ENCODE measurements at places on chromosomes 13 and 19. TPM values are rescaled to one million over a fixed set of nuclear protein-coding genes. Genes with fewer than 3 reads are reported as not detected.

GRCh38 chr19:11457115-11457514 is 21.7 kb downstream of the PRKCSH start:
- H3K27ac ChIP-seq: no peak overlapping the region
- no peak overlapping the region for H3K4me3 ChIP-seq
- H3K4me1 ChIP-seq: no peaks in the 10 kb centered on the region
- no peak for DNase-seq
- H3K36me3 ChIP-seq: no peaks in the 10 kb centered on the region

- DNase-seq: no peak
- H3K27me3 ChIP-seq: no peaks in the 10 kb centered on the region
- no peak overlapping the region for H3K4me3 ChIP-seq
- H3K27ac ChIP-seq: no peak overlapping the region
- H3K36me3 ChIP-seq: no peaks in the 10 kb centered on the region
Measured at GRCh38 chr13:99737481-99738245, 233.9 kb downstream of the ZIC5 start.

DNA sequence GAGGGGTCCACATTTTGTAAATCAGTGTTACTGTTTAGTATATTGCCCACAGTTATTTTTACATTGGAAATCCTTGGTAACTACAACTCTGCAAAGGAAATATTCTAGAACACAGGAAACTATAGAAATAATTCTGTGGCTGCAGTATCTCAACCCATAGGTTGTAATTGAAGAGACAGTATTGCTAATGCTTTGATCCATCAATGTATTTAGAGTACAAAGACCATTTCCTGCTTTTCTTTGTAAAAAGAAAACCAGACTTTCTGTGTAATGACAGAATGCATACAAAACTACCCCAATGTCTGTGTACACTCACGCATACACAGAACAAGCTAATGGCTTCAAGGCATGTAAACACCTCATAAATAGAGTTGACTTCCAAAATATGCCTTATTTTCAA is 622.1 kb upstream of the ARGLU1 start:
- no peak overlapping the region for H3K4me3 ChIP-seq
- DNase-seq: no peak
- H3K27me3 ChIP-seq: no peaks in the 10 kb centered on the region
- H3K27ac ChIP-seq: no peak overlapping the region

- H3K27me3 ChIP-seq: no peaks in the 10 kb centered on the region
- H3K4me3 ChIP-seq: no peak overlapping the region
- DNase-seq: no peak
- H3K36me3 ChIP-seq: no peaks in the 10 kb centered on the region
Measured at GRCh38 chr13:23766283-23766682, 122.9 kb downstream of the MIPEP start.

- H3K27me3 ChIP-seq: peaks cover 11% of the 10 kb centered on the region
- H3K36me3 ChIP-seq: no peaks in the 10 kb centered on the region
- no peak overlapping the region for H3K4me3 ChIP-seq
- H3K27ac ChIP-seq: no peak overlapping the region
Measured at GRCh38 chr19:51422053-51422448, 4.6 kb upstream of the SIGLEC10 start.

- no peaks in the 10 kb centered on the region for H3K27me3 ChIP-seq
- H3K4me3 ChIP-seq: no peak overlapping the region
- DNase-seq: no peak
- H3K27ac ChIP-seq: no peak overlapping the region
- peaks cover 5% of the 10 kb centered on the region for H3K4me1 ChIP-seq
- no peaks in the 10 kb centered on the region for H3K36me3 ChIP-seq
Measured at GRCh38 chr13:102897371-102898138, 51.7 kb downstream of the ERCC5 start.

Gene LCP1
- 5.5 TPM for total RNA-seq

Gene AXL
- 62.7 TPM for total RNA-seq

Gene LRRC63
- total RNA-seq: 0.81 TPM

Gene STOML3
- total RNA-seq: not detected

Gene DACH1
- total RNA-seq: 3.7 TPM
